ENCODE measurements at places on chromosomes 6 and 20.
A peak's percentile ranks its signal among the peaks of the same experiment; 100 is the strongest.

DNA sequence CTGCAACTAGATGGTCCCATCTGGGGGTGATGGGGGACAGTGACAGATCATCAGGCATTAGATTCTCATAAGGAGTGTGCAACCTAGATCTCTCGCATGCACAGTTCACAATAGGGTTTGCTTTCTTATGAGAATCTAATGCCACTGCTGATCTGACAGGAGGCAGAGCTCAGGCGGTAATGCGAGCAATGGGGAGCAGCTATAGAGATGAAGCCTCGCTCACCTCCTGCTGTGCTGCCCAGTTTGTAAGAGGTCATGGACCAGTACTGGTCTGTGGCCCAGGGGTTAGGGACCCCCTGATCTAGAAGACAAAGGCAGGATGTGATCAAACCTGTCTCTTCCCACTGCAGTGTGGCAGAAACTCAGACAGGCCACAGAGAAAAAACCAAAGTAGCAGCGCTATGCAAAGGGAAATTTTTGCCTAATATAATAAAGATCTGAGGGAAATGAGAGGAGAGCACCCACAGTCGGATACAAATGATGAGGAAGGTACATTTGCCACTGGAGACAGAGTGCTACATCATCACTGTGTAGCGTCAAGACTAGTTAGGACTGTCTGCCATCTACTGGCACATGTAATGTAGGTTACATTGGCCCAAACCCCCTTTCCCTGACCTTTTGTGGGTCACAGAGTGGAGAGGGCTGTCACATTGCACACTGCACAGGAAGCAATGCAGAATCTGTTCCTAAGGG lies 4.1 kb upstream of the LY86 start:
- DNase-seq = no peak

DNA sequence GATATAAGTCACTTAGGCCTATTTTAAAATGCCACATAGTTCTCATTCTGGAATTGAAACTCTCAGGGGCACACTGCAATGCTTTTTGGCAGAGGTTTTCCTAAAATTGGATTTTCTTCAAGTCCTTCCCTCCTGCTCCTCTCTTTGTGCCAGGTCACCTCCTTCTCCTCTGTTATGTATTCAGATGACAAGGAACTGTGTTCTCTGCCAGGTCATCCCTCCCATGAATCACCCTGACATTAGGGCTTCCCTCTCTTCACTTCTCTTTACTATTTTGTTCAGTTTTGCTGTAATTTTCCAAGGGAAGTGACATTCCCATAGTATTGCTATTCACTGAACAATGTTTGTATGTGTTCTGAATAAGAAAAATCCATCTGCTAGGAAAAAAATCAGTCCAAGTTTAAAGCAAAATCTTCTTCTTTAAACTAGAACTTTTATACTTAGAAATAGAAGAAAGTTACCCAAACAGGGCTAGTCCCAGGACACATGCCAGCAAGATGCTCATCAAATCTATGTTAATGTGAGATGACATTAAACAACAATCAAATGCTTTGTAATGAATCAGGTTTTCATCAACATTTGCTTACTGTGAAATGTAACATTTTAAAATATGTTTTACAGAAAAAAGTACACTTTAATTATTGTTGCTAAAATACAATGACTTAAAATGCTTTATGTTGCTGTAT lies 461.1 kb downstream of the MMUT start:
- no peak for DNase-seq

GRCh38 chr6:23106951-23107350 lies 537.6 kb downstream of the HDGFL1 start:
- DNase-seq = no peak

- DNase-seq = no peak
Measured at GRCh38 chr6:33983721-33984465, 162.0 kb downstream of the GRM4 start.

GRCh38 chr20:63100174-63100925 lies 93.6 kb upstream of the BHLHE23 start:
- DNase-seq = no peak

DNA sequence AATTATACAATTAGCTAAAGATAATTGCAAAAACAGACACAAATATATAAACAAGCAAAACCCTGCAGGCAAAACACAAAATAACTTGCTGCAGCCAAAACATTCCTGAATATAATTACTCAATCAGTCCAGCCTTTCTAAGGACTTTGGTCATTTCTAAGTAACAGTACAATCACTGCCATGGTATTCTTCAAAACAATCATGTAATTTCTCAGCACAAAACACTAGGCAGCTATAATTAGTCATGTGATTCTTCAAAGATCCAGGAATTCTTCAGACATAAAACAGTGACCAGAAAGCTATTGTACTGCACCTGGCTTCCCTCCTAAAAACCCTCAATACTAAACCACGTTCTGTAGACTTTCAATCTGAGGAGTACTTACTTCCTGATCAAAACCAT lies 881.1 kb downstream of the EPHA7 start:
- DNase-seq = no peak

- no peak for DNase-seq
Measured at GRCh38 chr6:92979281-92979680, 440.1 kb downstream of the EPHA7 start.

GRCh38 chr6:7198833-7199800 lies 91.4 kb downstream of the RREB1 start:
- no peak for DNase-seq

DNA sequence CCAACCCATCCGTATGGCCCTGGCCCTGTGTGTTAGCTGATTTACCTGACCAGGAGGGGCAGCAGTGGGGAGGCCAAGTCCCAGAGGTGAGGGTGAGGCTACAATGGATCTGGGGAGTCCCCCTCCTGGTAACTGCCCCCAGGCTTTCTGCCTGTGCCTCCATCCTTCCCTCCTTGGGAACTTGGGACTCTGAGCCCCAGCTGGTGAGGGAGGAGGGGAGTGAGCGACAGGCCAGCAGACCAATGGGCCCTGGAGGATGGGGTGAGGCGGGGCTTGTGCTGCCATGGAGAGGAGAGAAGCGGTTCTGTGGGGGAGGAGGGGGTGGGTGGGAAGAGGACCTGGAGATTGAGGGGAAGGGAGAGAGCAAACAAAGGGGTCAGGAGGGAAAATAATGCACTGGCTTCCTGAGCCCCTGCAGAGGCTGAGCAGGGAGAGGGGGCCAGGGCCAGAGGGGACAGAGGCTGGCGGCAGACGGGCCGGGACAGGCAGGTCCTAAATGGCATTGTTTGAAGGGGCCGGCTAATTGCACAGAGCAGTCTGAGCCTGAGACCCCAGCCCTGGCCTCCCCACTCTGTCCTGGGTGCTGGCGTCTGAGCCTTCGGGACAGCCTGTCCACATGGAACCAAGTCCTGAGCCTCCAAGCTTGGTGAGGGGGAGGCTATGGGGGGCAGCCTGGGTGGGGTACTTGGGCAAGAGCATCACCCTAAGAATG lies 17.5 kb downstream of the DNMT3B start:
- DNase-seq = no peak

DNA sequence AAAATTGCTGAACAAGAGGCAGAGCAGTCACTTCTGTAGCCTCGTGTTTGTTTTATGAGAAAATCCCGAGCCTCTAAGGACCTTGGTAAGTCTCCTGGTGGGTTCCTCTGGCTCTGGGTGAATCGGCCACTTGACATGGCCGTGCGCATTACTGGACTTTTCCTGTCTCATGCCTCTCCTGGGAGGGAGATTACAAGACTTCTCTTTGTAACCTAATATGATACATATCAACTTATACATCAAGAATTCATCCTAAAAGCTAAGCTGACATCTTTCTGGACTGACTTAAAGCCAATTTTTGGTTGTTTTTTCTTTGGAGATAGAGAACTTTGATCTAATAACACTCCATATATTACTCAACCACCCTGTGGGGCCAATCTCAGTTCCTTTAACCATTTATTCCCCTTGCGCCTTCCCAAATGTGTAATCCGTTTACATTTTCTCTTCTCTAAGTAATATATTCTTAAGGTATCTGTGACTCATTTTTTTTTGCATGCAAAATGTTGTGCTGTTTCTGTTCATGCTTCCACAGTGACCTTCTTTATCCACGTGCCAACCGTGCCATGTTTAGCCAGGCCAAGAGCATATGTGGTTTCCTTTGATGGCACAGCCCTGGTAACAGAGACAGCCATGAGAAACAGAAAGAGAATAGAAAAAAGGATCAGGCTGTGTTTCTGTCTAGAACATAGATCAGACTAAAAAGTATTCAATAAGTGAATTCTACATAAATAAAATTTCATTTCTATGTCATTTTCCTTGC lies 47.5 kb upstream of the JAG1 start:
- DNase-seq = no peak

- DNase-seq = no peak
Measured at GRCh38 chr6:155493026-155493693, 37.5 kb upstream of the NOX3 start.

- DNase-seq = no peak
Measured at GRCh38 chr20:53961527-53961926, 108.9 kb downstream of the BCAS1 start.

DNA sequence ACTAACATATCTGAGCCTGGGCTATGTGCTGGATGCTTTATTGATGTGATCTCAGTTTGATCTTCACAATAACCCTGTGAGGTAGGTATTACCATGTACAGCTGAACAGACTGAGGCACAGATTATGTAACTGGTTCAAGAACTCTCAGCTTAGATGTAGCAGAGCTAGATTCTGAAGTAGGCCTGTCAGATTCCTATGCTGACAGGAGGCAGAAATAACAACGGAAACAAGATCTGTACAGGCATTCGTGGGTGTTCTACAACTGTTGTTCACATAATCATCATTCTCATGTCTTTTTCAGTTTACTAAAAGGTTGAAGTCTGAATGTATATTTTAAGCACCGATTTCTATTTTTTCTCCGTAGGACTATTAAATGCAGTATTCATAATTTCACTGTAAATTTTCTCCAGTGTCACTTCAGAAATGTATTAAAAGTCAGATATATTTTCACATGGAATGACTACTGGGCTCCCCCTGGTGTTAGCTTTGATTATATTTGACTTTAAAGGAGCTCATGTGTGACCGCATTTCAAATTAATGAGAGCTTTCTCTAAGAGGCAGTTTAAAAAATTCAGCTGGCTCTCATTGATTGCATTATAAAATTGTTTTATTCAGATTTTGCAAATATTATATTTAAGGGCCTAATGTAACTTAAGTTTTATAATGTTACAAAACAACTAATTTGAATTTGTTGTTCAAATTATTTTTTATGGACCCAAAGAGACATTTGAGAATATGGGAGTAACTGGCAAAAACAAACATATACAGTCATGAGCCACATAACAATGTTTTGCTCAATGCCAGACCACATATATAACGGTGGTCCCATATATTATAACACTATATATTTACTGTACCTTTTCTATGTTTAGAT lies 36.4 kb upstream of the SLC17A4 start:
- no peak for DNase-seq

- no peak for DNase-seq
Measured at GRCh38 chr6:116385921-116386320, 15.2 kb downstream of the DSE start.

- DNase-seq = no peak
Measured at GRCh38 chr6:48825501-48826151, 637.4 kb downstream of the MMUT start.

- no peak for DNase-seq
Measured at GRCh38 chr20:13139459-13140150, 81.5 kb upstream of the ISM1 start.

DNA sequence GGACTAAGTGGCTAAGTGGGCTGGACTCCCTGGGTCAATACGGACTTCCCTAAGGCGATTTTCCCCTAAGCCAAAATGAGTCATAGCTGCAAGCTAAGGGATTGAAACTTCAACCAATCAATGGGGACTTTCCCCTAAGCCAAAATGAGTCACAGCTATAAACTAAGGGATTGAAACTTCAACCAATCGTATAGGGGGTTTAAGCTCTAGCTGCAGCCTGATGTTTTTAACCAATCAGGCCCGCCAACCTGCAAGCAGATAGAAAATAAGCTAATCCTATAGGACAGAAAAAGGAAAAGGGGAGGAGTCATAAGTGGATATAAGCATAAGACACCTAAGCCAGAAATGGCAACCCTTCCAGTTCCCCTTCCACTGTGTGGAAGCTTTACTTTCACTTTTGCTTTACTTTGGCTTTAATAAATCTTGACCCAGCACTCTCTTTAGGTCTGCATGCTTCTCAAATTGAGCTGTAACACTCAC lies 655.0 kb upstream of the HS3ST5 start:
- no peak for DNase-seq

- DNase-seq = no peak
Measured at GRCh38 chr20:20440886-20441658, 73.2 kb downstream of the INSM1 start.

- peak; percentile 73 for DNase-seq
Measured at GRCh38 chr6:7050872-7051779, 56.6 kb upstream of the RREB1 start.

- DNase-seq = no peak
Measured at GRCh38 chr6:55729665-55730064, 145.7 kb downstream of the BMP5 start.

DNA sequence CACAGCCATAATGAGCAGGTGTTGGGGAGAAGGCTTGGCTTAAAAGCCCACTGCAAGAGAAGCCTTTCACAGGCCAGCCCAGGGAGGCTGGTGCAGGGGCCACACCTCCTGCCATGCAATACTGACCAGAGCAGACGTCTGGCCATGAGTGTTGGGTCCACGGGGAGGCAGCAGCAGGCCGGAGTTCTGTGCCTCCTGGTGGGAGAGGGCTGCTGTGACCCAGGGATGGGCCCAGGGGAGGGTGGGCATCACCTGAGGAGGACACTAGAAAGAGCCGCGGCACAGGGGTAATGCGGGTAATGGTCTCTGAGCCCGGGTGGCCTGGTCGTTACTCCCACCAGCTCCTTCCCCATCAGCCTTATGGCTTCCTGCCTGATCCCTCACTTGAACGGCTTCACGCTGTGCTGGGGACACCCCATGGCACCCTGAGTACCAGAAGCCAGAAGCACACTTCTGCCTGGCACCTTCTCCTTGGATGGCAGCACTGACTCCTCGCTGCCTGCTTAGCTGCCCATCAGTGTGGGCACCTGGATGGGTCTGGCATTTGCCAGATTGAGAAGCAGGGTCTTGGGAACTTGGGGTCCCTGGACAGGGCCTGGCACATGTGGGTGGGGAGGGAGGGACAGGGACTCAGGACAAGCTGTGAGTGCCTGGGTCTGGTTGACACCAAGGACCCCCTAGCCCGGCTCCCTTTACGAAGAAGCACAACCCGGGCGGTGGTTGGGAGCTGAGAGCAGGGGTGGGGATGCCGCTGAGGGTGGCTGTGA lies 108.8 kb downstream of the ASXL1 start:
- DNase-seq = no peak

GRCh38 chr6:71335544-71335943 lies 46.9 kb downstream of the OGFRL1 start:
- no peak for DNase-seq

- peak; percentile 86 for DNase-seq
Measured at GRCh38 chr6:31580807-31581433, 1.3 kb downstream of the LTB start.

DNA sequence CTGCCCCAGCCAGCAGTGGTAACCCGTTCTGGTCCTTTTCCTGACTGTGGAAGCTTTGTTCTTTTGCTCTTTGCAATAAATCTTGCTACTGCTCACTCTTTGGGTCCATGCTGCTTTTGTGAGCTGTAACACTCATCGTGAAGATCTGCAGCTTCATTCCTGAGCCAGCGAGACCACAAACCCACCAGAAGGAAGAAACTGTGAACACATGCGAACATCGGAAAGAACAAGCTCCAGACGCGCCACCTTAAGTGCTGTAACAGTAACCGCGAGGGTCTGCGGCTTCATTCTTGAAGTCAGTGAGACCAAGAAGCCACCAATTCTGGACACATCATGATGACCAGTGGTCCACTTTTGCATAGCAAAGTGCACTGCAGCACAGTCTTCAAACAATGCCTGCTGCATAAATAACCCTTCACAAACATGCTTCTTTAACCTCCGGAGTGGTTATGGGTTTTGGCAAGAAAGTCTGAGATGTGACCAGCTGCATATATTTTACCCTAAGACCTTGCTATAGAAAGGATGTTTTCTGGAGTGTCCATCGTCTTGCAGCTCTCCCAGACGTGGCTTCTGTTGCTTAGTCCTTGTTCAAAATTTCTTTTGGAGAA lies 8.9 kb upstream of the MUC22 start:
- no peak for DNase-seq

Measured in right atrium auricular region (tissue), 2 donors.